ENCODE measurements at places on chromosomes 11 and 22.
A peak's percentile ranks its signal among the peaks of the same experiment; 100 is the strongest.

GRCh38 chr11:2149864-2150847 is 10.9 kb downstream of the INS start:
- DNase-seq, result peak; percentile 72

GRCh38 chr11:10978198-10978597 is 120.3 kb upstream of the ZBED5 start:
- DNase-seq, result no peak

- DNase-seq, result no peak
Measured at GRCh38 chr11:3865388-3866193, 10.1 kb downstream of the STIM1 start.

DNA sequence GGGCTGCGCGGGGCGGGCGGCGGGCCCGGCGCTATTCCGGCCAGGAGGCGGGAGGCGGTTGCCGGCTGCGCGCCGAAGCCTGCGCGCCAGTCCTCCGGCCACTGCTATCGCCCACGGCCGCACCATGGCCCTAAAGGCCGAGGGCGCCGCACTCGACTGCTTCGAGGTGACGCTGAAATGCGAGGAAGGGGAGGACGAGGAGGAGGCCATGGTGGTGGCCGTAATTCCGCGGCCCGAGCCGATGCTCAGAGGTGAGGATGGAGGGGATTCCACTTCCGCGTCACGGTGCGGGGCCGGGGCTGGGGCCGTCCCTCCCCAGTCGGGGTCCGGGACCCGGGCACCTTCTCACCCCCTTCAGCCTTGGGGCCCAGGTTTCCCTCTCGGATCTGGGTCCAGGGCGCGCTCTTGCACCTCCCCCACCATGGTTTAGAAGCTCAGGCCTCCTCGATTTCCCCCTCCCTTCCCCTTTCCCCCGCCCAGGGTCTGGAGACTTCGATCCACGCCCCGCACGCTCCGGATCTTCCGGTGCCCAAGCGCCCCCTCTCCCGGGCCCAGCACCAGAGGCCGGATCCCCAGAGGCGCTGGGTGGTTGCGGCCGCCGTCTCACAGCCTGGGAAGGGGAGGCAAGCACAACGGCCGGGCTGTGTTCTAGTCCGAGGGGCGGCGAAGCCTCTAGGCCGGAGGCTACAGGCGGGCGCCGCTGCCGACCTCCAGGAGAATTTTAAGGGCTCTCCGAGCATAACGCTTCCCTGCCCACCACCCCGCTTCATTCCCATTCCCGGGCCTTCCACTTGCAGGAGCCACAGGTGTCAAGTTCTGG is 517 bp downstream of the SPINDOC start:
- no peak for DNase-seq

DNA sequence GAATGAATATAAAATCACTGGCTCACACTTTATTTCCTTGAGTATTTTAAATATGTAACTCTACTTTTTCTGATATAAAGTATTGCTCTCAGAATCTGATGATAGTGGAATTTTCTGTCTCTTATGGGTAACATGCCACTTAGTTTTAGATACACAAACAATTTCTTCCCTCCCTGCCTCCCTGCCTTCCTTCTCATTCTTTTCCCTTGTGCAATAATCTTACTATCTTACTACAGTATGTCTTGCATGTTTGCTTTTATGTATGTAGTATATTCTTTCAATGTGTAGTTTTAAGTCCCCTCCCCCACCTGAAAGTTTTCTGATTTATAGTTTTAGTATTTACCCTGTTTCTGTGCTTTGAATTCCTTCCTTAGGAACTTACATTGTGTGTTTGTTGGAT is 48.4 kb downstream of the INSC start:
- DNase-seq, result no peak

DNA sequence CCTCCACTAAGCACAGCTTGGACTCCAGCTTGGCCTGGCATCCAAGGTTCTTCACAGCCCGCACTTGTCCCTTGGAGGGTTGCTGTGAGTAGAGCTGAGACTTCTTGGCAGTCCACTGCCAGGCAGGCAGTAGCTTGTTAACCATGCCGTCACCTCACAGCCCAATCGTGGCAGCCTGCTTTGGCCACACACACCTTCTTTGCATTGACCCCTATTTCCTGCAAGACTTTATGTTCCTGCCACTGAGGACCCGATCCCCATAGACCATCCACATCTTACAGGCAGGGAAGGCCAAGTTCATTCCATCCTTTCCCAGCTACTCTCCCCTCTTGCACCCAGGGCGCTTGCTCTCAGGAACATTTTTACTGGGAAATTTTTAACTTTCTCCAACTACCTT is 2.5 kb upstream of the PYGM start:
- no peak for DNase-seq

DNA sequence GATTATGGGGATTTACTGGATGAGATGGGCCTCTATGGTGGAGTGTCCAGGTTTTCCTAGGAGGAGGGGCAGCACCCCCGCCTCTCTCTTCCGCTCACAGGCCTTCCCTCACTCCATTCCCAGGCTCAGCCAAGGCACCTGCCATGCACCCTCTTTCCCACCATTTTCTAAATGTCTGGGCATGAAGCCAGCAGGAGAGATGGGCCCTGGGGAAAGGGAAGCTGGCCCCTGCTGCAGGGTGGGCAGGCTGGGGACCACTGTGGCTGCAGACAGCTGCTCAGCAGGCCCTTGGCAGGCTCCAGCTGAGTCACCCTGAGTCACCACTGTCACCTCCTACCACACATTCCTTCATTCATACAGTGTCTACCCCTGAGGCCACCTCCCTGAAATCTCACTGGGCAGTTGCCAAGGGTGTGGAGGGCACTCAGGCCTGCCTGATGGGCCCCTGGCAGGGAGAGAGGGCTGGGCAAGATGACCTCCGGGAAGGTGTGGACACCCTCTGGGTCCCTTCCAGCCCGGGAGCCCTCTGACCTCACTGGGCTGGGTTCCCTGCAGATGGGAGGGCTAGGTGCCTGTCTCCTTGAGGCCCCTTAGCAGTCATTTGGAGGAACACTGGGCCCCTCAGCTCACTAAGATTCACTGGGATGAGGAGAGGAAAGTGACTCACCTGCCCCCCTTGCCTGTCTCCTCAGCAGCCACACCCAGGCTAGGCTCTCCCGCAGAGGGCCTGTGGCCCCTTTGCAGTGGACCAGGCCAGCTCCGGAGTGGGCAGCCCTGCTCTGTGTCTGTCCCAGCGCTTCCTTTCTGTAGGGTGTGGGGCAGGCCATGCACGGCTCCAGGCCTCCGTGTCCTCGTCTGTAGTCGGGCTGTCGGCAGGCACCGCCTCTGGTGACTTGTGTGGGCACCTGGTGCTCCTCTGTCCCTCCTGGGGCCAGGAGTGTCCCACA is 7.8 kb downstream of the MYEOV start:
- DNase-seq, result peak; percentile 60

DNA sequence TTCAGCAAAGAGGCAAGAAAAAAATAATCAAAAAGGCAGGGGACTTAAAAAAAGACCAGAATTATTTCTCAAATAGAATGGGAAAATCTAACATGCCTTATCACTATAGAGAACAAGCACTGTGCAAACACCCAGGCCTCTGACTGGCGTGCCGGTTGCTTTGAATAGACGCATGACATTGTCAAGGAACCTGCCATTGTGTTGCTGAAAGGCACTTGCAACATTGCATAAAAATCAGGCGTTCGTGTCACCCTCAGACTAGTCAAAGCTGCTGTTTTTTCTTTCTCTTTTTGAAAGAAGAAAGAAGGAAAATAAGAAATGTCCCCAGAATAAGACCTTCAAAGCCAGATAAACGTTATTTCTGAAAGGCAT is 549.3 kb upstream of the CADM1 start:
- DNase-seq, result no peak

DNA sequence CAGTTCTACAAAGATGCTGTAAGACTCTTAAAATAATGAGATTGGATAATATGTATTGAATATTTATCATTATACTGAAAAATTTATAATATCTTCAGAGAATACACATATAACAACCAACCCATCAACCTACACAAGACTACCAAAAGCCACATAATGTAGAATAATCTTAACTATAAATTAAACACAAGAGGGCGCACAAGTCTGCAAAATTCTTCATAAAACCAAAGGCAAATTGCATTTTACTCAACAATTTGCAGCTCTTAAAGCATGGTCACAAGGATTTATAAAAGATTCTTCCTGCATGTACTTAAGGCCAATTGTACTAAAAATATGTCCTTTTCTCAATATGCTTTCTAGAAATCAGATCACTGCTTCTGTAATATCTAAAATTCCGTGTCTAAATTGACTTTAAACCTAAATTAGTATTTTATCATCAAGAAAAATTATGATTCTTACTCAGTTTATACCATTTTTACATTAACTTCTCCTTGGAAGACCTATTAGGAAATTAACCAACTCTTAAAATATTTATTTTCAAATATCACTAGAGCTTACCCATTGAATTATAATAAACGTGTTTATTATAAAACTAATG is 79.0 kb downstream of the TTC28 start:
- peak; percentile 53 for DNase-seq

- DNase-seq, result no peak
Measured at GRCh38 chr11:10908215-10908951, 50.5 kb upstream of the ZBED5 start.

- peak; percentile 75 for DNase-seq
Measured at GRCh38 chr11:69088676-69089146, 40.0 kb downstream of the TPCN2 start.

DNA sequence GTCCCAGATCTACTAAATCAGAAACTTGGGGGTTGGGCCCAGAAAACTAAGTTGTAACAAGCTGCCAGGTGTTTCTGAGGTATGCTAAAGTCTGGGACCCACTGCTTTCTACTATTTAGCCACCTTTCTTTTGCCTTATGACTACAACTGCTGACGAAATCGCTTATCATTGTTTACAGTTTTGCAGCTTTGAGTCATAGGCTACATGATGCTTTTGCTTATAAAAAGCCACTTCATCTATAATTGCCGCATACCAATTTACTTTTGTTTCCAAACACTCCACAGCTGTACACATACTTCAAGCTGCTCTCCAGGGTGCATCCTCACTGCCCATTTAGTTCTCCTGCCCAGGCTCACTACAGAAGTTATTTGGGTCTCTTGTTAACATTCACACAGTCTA is 144.7 kb downstream of the ENTHD1 start:
- DNase-seq, result no peak

GRCh38 chr11:17991783-17992433 is 20.9 kb downstream of the SERGEF start:
- peak; percentile 41 for DNase-seq

- no peak for DNase-seq
Measured at GRCh38 chr22:43479301-43479950, 67.6 kb downstream of the MPPED1 start.

DNA sequence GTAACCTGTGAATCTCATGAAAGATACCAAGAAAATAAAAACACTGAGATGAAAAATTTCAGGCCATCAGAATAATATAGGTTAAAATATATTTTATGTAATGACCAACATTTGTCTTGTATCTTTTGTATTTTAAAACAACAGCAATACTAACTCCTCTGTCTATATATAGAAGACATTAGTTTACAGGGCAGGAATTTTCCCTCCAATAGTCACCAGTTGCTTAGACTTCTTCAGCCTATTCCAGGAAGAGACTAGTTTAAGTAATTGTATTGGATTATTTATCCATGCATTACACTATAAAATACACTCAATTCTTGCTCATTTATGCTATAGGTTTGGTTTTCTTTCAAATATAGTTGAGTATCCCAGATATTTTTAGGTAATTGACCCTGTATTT is 24.1 kb downstream of the ANO5 start:
- no peak for DNase-seq

- DNase-seq, result peak; percentile 62
Measured at GRCh38 chr22:37019309-37020191, at the start of the genes MPST and TST. Gene MPST (plus strand): TSS chr22:37019742. CDS start chr22:37019837, 95 bp downstream. Gene TST (minus strand): TSS chr22:37019447. CDS start chr22:37018732, 715 bp downstream.

GRCh38 chr11:111602865-111603610 is 789 bp downstream of the SIK2 start:
- DNase-seq, result no peak

Measured in HepG2 (cell line).